ENCODE measurements at places on chromosomes 2 and 18.
A peak's percentile ranks its signal among the peaks of the same experiment; 100 is the strongest.

DNA sequence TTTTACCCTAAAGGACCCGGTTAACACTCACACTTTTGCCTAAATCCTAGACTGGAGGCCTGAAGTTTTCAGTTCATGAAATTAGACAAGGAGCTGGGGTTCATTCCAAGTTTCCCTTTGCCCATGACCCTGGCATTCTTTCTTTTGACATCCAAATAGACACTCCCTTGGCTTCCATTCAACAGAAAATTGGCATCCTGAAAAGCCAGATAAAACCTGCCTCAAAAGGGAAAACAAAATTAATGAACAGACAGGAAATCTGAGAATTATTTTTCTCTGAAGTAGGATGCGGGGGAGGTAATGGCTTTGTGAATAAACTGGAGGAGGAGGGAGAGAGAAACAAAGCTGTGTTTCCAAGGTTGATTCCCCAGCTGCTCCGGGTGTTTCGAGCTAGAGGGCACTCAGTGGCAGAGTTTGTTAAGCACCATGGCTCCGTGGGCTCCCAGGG is 41.0 kb downstream of the SPP2 start:
- DNase-seq, result no peak

- DNase-seq, result no peak
These were observed 457.0 kb downstream of the METTL4 start for GRCh38 chr18:2114289-2114688.

GRCh38 chr2:224163566-224164307 is 124.7 kb upstream of the SERPINE2 start:
- no peak for DNase-seq

DNA sequence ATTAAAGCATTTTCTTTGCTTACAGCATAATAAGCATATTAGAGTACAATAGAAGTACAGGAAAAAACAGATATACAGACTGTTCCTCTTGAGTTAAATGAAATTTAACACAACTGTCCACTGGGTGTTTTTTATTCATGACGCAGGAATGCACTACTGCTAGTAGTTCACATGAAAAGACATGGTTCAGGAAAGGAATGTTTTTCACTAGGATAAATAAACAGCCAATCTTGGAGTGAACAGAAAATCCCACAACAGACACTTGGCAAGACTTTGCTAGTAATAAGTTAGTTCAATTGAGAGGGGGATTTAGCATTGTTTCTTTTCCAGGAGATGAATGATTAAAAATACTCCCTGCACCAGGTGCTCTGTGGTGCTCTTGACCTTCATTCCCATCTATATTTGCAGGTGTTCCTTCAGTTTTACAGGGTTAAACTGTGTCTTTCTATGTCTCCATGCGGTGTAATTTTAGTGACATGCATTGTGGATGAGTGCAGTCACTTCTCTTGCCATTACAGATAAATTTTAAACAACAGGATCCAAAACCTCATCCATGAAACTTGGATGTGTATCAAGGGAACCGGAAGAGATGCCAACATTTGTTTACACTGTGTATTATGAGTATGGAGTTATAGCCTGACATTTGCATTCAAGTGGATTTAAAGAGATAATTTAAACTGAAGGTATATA is 796.6 kb downstream of the DSC3 start:
- DNase-seq, result no peak

DNA sequence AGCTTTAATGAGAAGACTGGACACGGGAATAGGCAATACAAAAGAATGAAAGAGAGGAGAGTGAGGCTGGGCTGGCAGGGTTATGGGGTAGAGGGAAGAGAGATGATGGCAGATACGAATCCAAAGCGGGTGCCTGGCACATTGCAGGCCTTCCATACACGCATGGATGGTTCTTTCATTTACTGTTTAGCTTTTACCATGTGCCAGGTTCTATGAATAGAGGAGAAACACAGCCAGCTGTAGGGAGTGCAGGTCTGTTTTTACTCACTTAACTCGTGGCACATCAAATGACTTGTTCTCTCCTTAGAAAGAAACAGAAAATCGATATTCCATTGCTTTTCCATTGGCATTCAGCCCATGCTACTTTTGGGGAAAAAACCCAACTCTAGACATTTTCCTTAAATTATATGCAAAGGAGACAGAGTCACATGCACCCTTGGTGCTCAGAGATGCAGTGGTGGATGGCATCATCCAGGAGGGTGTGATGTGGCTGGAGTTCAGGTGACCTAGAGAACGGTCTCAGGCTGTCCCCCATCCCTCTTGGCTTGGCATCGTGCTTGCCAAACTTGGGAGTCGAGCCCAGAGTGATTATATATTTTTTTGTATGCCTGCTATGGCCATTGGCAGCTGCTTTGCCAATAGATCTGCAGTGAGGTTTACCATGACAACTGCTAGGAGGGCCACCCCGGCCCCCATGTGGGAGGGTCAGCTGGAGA is 6.2 kb downstream of the LTBP1 start:
- DNase-seq, result no peak

- DNase-seq, result no peak
These were observed 150.3 kb downstream of the PXDN start for GRCh38 chr2:1594123-1594372.

DNA sequence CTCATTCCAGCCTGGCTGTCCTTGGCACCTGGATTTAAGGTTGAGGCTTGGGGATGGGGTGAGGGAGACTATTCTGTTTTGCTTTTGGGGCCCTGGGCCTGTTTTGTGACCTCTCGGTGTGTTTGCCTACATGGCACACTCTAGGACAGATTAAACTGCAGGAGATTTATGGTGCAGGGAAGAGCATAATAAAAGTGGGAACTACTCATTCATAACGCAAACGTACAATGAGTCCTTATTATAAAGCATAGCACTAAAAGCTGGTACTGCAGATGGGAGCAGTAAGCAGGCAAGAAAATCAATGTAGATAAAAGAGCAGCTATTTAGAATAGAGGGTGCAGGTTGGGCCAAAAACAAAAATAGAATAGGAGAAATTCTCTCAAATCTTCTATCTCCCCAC is 238.4 kb downstream of the ACTR3 start:
- DNase-seq, result no peak

DNA sequence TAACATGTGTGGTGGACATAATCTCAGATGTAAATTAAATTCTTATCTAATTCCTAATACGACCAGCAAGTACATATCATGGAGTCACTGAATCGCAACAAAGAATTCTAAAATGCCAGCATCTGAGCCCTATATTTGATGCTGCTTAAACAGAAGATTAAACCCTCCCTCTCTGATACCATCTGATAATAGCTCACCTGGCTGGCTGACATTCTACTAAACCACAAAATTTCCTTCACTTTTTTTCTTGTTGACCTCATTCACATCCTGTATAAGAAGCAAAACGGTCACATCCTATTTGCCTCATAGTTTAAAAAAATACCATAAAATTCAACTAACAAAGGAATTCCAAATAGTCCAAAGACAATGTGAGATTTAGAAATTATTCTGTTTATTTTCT is 371.6 kb upstream of the SLC8A1 start:
- no peak for DNase-seq

DNA sequence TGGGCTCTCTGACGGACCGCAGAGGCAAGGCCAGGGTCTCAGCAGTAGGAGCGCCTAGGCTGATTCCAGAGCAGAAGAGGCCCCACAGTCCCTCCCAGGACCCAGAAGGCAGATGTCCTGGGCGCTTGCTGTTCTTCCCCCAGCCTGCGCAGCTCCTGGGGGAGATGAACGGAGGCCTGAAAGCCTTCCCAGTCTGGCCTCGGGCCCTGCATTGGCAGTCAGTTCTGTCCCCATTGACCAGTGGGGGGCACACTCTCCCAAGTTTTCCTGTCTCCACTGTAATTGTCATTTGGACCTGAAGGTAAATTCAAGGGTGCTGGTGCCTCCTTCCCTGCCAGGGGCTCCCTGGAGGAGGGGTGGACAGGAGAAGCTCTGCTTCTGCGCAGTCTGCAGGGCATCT is 345.7 kb downstream of the CYP26B1 start:
- DNase-seq, result no peak

DNA sequence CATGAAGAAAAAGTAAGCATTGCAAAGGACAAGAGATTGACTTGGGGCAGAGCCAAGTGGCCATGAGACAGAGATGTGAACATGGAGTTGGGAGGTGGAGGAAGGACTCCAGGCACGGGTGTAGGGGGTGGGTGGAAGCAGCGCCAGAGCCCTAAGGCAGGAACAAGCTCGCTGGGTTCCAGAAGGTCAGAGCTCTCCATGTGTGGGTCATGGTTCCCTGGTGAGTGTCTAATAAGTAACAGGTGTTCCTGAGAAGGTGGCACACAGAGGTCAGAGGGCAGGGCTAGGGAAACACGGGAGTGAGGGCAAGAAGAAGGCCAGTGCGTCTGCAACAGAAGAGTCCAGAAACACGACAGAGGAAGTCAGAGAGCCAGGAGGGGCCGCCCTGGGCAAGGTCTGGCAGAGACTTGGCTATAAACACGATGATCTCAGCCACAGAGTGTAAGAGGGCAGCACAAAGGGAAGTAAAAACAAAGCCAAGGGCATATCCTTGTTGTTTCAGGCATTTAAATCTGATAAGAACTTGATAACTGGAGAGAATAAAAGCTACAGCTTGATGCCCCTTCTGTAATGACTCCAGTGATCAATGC is 260.8 kb downstream of the TGIF1 start:
- no peak for DNase-seq

DNA sequence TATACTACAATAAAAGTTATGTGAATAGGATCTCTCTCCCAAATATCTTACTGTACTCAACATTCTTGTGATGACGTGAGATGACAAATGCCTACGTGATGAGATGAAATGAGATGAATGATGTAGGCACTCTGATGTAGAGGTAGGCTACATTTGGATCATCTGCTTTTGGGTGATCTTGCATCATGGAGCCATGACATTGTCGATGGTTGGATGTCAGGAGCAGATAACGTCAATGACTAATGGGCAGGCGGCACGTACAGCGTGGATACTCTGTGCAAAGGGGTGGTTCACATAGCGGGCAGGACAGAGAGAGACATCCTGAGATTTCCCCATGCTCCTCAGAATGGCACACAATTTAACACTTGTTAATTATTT is 40.8 kb upstream of the PPP1R1C start:
- DNase-seq, result no peak

GRCh38 chr2:61135510-61135909 is 26.5 kb upstream of the C2orf74 start:
- DNase-seq, result peak; percentile 20

DNA sequence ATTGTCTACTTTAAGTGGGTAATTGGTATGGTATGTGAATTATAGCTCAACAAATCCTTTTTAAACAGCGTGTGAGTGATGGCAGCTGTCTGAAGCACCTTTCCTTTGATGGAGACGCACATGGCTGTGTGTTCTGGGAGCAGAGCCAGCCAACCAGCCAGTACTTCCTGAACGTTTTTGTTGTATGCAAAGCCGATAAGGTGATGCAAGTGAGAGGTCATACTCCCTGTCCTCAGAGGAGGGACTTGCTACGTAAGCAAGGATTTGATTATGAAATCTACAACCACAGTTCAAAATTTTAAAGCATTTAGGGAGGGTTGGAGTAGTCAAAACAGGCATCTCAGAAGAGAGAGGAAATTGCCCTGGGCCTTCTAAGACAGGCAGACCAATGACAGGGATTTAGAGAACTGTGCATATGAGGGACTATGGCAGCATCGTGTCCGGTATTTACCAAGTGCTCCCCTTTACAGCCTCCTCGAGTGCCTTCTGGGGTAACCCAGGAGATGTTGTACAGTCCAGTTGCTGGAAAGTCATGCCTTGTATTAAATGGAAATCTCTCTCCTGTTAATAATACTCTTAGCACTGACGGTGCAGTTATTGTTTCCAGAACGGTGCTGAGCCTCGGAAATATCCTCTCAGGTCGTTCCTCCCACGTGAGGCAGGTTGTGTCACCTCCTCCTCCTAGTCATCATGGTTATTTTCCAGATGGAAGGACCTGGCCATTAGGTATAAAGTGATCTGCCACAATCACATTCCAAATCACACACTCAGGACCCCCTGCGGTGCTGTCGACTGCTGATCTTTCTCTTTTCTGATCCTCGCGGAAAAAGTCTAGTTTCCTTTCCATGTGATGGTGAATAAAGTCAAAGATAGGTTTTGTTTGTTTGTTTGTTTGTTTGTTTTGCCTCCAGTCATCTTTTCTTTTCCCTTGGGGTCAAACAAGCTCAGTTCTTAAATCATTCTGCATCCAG is 28.4 kb downstream of the ARHGEF4 start:
- no peak for DNase-seq

GRCh38 chr18:680392-680791 is 22.9 kb downstream of the TYMS start:
- DNase-seq, result no peak

- no peak for DNase-seq
These were observed 27.8 kb downstream of the CTIF start for GRCh38 chr18:48566589-48566988.

GRCh38 chr2:129796225-129796624 is 183.2 kb upstream of the RAB6C start:
- DNase-seq, result no peak

DNA sequence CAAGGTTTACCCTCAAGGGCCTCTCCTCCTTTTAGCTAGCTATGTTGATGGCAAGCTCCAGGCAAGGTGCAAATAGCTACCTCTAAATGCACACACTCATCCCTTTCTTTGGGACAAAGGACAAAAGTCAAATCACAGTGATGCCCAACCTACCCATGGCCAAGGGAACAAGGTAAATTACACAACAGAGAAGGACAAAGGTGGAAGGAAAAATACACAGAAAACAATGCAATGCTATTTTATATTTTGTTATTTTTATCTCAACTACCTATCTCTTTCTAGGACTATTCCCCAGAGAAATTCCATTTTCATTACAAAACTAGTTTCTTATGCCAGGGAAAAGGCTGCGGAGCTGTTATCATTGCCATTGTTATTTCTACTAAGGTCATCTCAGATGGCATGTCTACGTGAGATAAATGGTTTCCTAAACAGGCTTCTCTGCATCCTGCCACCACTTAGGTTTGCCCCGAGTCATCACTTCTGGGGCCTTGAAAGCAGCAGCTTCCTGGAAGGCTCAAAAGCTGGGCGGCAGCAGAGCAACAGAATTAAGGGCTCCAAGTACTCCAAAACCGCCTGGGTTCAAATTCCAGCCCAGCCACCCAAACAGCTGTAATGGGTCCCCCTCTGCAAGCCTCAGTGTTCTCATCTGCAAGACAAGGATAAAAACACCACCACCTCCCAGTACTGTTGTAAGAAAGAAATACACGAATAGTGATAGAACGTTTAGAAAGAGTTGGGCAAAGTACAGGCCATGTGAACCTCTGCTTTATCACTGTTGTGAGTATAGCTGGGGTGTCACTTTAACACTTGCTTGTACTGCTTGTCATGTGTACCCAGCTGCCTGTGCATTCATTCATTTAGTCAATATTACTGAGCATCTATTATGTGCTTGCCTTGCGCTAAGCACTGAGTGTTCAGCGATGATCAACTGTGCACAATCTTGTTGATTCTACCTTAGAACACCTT is 20.9 kb downstream of the BCL2 start:
- peak; percentile 10 for DNase-seq

Data from T-helper 1 cell (primary cell).